ENCODE measurements at places on chromosomes 2 and 18.

DNA sequence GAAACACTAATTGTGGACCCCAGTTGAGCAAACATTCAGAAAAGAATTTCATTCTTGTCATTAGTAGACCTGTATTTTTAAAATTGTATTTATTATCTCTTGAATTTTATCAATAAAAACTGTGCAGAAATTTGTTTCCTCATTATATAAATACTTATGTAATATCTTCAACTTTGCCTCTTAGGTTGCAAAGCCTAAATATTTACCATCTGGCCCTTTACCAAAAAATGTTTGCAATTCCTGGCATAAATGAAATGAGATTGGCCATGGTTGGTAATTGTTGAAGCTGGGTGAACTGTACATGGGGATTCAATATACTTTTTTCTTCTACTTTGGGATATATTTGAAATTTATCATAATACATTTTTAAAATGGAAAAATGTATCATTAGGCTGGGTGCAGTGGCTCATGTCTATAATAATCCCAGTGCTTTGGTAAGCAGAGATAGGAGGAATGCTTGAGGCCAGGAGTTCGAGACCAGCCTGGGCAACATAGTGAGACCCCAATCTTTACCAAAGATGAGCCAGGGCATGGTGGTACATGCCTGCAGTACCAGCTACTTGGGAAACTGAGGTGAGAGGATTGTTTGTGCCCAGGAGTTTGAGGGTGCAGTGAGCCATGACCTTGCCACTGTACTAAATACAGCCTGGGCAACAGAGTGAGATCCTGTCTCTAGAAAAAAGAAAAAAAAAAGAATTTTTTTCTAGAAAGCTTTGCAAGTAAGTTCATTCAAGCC, 89.0 kb downstream of the SLC66A3 start:
- DNase-seq, result no peak

GRCh38 chr18:72391427-72391826, 152.7 kb downstream of the CBLN2 start:
- no peak for DNase-seq

DNA sequence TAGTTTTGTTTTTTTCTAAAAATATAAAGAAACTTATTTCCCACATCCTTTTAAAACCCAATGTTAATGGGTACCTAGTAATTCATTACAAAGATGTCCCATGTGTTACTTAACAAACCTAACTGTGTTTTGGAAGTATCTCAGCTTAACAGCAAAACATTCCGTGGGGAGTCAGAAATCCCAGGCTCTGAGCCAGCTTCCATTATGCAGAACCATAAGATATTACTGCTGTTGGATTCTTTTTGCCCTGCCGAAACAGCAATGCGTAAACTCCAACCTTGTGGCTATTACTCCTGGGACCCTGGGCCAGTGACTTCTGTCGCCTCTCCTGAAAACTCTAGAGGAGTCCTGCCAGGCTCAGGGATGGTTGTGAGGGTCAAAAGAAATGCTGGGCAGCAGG, 174.1 kb downstream of the UXS1 start:
- DNase-seq, result no peak

GRCh38 chr2:133148187-133148586, 420.1 kb downstream of the NCKAP5 start:
- no peak for DNase-seq

- no peak for DNase-seq
These were observed 131.8 kb downstream of the MREG start for GRCh38 chr2:215881582-215881981.

DNA sequence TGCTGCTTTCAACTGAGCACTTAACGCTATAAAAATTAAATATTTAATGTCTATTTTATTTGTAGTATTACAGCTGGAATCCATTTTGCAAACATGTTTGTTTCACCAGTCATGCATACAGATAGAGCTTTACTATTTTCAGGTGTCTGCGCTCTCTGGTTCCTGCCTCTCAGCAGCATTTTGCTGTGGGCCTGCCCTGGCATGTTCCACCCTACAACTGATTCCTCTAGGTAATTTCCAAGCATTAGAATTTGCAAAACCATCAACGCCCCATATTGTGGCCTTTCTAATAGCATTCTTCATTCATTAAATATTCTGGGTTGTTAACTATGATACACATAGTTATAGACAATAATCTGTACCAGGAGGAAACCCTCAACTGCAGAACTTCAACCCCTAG, 266.4 kb upstream of the DLGAP1 start:
- no peak for DNase-seq

GRCh38 chr18:79577451-79578395, 101.9 kb upstream of the CTDP1 start:
- no peak for DNase-seq

- no peak for DNase-seq
These were observed 18.9 kb upstream of the KCNF1 start for GRCh38 chr2:10892796-10893350.

GRCh38 chr2:178513876-178514275, 33.6 kb downstream of the PLEKHA3 start:
- DNase-seq, result no peak

DNA sequence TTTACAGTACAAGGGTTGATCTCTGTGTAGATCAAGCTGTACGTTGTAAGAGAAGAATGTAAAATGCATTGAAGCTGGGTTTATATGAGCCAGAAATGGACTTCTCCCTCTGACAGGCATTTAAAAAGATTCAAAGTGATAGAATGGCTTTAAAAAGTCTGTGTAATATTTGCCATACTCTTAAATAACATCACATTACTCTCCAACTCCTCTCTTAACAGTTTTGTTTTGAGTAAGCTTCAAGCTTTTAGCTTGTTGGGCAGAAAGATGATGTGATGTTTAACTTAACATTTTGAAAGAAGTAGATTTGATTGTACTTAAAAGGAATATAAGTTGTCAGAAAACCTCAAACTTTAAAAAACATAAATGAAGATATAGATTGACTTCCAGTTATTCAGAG, 72.2 kb downstream of the COX7A2L start:
- DNase-seq, result no peak

DNA sequence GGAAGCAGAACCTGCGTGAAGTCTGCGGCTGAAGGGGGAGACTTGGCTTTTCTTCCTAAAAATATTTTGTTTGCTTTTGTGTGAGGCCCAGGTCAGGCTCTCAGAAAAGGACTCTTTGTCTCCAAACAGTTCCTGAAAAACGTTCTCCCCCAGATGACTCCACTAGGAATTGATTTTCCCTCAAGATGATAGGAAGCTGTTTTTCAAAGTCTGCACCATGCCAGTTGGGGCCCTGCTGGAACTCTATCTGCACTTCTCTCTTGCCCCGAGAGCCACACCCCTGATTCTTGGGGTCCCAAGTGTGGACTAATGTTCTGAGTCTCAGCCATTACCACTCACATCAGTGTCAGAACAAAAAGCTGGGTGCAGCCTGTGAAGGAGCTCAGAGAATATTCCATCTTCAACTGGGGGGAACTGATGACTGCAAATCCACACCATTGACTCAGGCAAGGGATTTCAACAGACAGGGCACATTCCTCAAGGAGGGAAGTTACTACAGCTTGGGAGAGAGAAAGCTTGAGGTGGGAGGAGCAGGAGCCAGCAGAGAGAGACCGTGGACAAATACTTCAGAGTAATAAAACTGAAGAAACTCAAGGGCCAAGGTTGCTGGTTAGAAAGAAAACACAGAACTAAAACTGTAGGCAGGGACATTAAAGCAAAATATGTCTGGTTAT, 768.3 kb downstream of the RNF144A start:
- DNase-seq, result no peak

GRCh38 chr2:152227969-152228592, 52.5 kb upstream of the STAM2 start:
- no peak for DNase-seq

DNA sequence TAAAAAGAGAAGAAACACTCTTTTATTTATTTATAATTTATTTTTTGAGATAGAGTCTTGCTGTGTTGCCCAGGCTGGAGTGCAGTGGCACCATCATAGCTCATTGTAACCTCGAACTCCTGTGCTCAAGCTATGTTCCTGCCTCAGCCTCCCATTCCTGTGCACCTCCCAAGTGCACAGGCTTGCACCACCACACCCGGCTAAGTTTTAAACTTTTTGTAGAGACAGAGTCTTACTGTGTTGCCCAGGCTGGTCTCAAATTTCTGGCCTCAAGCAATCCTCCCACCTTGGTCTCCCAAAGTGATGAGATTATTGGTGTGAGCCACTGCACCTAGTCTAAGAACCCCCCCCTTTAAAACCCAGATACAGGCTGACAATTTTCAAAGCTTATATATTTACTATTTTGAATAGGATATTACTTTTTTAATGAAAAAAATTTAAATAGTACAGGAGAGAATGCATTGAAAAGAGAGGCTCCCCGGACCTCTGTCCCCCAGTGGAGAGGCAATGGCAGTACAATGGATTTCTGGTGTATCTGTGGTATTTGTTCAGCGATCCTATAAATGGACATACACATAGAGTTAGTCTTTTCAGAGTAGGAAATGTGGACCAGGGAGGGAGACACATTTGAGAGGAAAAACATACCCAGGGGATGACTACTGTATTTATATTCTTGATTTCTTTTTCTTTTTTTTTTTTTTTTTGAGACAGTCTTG, 48.1 kb upstream of the CNOT11 start:
- no peak for DNase-seq

DNA sequence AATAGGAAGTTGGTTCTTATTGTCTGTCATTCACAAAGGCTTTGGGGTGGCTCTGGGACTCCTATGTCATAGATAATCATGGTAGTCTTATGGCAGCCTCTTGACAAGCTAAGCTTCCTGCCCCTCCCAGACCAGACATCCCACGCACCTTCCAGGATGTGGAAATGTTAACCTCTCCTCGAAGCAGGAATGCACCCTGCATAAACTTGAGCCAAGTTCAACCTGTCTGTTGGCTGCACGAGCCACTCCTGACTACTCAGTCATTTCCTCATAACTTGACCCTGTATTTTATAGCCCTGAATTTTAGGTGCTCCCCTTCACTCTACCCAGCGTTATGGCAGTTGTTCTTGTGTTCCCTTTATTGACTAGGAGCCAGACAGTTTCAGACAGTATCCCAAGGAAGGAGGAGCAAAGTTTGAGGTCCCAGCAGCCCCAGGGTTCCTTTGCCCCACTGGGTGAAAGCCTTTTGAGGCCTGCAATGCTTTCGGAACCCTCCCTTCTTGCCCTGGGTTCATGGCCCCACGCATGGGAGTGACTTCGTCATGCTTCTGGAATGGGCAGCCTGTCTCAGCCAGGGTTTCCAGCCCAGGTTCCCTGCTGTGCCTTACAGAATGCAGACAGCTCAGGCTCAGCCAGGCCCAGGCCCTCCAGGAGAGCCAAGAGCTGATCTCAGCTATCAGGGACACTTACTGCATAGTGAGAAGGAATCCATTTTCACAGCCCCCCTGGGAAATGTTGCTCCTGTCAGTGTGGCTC, 15.6 kb upstream of the INO80C start:
- DNase-seq, result no peak

- DNase-seq, result peak; percentile 12
These were observed 1.6 kb downstream of the LGALSL start for GRCh38 chr2:64455545-64455944.

GRCh38 chr18:68494802-68495581, 219.9 kb downstream of the TMX3 start:
- DNase-seq, result no peak

GRCh38 chr2:19895535-19895934, 6.2 kb downstream of the TTC32 start:
- DNase-seq, result no peak

DNA sequence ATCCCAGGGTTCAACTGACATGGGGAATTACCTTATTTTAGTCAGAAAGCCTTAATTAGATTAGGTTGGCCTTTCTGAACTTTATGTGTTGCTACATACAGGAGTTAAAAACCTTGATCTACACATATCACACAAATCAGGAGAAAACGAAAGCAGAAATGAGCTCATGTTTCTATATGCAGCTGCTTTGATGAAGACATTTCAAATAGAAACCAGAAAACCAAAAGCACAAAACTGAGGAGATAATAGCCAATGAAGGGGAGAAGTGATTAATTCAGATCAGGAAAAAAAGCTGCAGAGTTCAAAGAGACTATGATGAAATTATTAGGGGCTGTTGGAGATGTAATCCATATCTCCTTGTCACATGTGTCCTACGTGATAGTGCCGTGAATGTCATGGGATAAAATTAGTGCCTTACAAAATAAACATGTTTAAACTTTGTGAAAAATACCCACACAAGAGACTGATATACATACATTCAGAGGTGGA, 255.0 kb downstream of the CAMKMT start:
- peak; percentile 10 for DNase-seq

- DNase-seq, result no peak
These were observed 13.9 kb upstream of the MAT2A start for GRCh38 chr2:85525029-85525428.

- DNase-seq, result no peak
These were observed 26.8 kb upstream of the NABP1 start for GRCh38 chr2:191650896-191651773.

- DNase-seq, result no peak
These were observed 191.2 kb downstream of the GBX2 start for GRCh38 chr2:235976956-235977355.

DNA sequence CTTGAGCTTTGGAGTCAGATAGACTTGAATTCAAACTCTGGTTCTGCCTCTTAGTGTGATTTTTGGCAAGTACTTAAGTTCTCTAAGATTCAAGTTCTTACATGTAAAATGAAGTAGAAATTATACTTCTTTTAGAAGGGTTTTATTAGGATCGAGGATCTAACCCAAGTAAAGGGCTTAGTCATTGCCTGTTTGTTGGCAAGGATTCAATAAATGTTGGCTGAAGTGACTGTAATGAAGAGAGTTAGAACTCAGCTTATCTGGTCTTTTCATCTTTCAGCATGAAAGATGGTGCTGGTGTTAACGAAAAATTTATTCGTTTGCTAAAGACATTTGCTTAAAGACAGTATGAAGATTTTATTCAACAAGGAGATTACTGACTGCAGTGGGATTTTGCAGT, 315.9 kb upstream of the THUMPD2 start:
- DNase-seq, result no peak

- no peak for DNase-seq
These were observed 14.0 kb upstream of the RIF1 start for GRCh38 chr2:151395509-151396374.

- DNase-seq, result peak; percentile 37
These were observed 110.7 kb downstream of the NFATC1 start for GRCh38 chr18:79506191-79507075.

DNA sequence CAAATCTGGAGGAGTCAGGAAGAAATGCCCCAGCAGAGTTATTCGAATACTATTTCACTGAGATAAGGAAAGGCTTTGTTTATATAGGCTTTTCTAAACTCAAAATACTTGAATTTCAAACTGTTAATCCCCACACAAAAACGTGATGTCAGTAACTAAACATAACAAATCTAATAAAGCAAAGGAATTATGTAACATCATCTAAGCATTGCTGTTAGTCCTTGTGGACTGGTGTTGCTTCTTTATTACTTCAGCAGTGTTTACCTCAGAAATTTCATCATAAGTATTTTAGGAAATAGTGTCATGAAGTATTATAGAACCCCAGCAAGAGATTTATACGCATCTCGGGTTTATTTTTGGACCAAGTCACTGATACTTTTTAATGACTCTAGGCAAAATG, 19.7 kb upstream of the SANBR start:
- DNase-seq, result no peak

All from AML-193 (cell line).